Osteocyte (in vitro differentiated cells): ENCODE measurements at places on chromosomes 5 and 9. TPM values are rescaled to one million over a fixed set of nuclear protein-coding genes. Genes with fewer than 3 reads are reported as not detected.

GRCh38 chr9:115254287-115255180 is 136.6 kb upstream of the TNC start:
- H3K4me3 ChIP-seq = no peak overlapping the region
- H3K36me3 ChIP-seq = no peaks in the 10 kb centered on the region
- H3K4me1 ChIP-seq = peaks cover 16% of the 10 kb centered on the region
- no peak overlapping the region for H3K27ac ChIP-seq

- H3K4me1 ChIP-seq = no peaks in the 10 kb centered on the region
- H3K36me3 ChIP-seq = peaks cover 24% of the 10 kb centered on the region
- no peaks in the 10 kb centered on the region for H3K27me3 ChIP-seq
These were observed 49.2 kb upstream of the KIAA1958 start for GRCh38 chr9:112437406-112437805.

Gene HAVCR1
- total RNA-seq = not detected in 2 replicates

- DNase-seq = no peak
- H3K27me3 ChIP-seq = no peaks in the 10 kb centered on the region
- peak overlapping the region; percentile 43 for H3K27ac ChIP-seq
- H3K4me3 ChIP-seq = no peak overlapping the region
These were observed 84.8 kb upstream of the ITGA1 start for GRCh38 chr5:52702877-52703276.

- peaks cover 11% of the 10 kb centered on the region for H3K27me3 ChIP-seq
- no peak overlapping the region for H3K4me3 ChIP-seq
- H3K36me3 ChIP-seq = peaks cover 1% of the 10 kb centered on the region
- no peak overlapping the region for H3K27ac ChIP-seq
- H3K4me1 ChIP-seq = no peaks in the 10 kb centered on the region
These were observed 27.5 kb upstream of the SLC2A8 start for GRCh38 chr9:127369428-127369827.

Gene LCN12
- total RNA-seq = 0.57 and 1.4 TPM in 2 replicates

Gene ZDHHC11B
- not detected in 2 replicates for total RNA-seq

GRCh38 chr9:10753474-10753873 is 140.7 kb upstream of the PTPRD start:
- no peak overlapping the region for H3K27ac ChIP-seq
- H3K27me3 ChIP-seq = no peaks in the 10 kb centered on the region
- no peak for DNase-seq
- no peak overlapping the region for H3K4me3 ChIP-seq
- no peaks in the 10 kb centered on the region for H3K4me1 ChIP-seq

DNA sequence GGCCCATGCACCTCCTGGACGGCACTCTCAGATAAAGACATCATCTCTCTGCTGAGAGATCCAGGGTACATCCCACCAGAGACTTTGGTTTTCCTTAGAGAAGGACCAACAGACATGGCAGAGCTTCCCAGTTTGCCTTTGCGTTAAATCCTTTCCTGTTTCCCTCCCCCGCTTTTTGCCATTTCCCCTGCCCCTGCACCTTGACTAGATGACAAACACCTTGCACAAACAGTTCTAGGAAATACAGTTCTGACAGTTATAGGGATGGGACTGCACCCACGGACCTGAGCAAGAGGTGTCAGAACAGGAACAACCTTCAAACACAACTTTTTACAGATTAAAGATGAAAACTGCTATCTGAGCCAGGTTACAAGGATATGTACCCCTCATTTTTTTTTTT is 288.9 kb downstream of the MSX2 start:
- H3K4me1 ChIP-seq = no peaks in the 10 kb centered on the region
- DNase-seq = no peak
- no peaks in the 10 kb centered on the region for H3K36me3 ChIP-seq
- no peak overlapping the region for H3K27ac ChIP-seq
- H3K27me3 ChIP-seq = no peaks in the 10 kb centered on the region
- no peak overlapping the region for H3K4me3 ChIP-seq

DNA sequence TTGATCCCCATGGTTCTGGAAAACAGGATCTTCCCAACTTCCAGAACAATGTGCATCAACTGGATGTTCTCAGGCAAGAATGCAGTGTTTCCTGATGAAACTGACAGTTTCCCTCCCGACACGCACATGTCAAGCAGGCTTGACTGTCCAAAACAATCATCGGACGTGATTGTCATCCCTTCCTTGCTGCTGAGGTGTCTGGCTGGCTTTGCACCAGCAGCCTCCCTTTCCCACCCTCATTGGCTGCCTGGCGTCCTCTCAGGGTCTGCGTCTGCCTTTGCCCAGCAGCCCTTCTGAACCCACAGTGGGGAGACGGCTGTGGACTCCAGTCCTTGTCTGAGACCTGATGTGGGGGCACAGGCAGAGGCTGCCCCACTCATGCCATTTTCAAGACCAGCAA is 110.8 kb downstream of the MARCHF3 start:
- H3K4me1 ChIP-seq = peaks cover 17% of the 10 kb centered on the region
- no peak overlapping the region for H3K27ac ChIP-seq
- H3K27me3 ChIP-seq = no peaks in the 10 kb centered on the region
- H3K36me3 ChIP-seq = peaks cover 14% of the 10 kb centered on the region
- H3K4me3 ChIP-seq = no peak overlapping the region

DNA sequence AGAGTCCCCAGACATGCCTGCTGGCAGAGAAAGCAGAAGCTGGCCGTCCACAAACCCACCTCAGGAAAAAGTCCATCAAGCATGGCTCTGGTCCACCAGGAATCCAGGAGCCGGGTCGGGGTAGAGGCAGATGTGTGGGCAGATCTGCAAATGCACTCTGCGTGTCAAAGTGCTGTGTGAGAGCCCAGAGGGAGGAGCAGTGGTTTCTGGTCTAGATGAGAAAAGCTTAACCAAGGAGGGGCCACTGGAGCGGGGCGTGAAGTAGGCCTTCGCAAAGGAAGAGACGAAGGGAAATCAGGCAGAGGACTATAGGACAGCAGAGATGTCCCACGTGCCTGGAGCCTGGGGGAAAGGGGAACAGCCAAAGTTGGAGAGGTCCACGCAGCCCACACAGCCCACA is 40.0 kb downstream of the TTLL11 start:
- DNase-seq = no peak
- H3K4me1 ChIP-seq = no peaks in the 10 kb centered on the region
- H3K27ac ChIP-seq = no peak overlapping the region

GRCh38 chr5:73106335-73106734 is 14.0 kb upstream of the TMEM171 start:
- no peak overlapping the region for H3K27ac ChIP-seq
- peaks cover 8% of the 10 kb centered on the region for H3K4me1 ChIP-seq
- no peak for DNase-seq

Gene LCP2
- not detected in 2 replicates for total RNA-seq

GRCh38 chr5:174523311-174524071 is 200.9 kb upstream of the MSX2 start:
- peaks cover 7% of the 10 kb centered on the region for H3K4me1 ChIP-seq
- no peak for DNase-seq
- no peak overlapping the region for H3K27ac ChIP-seq
- peaks cover 11% of the 10 kb centered on the region for H3K27me3 ChIP-seq
- no peaks in the 10 kb centered on the region for H3K36me3 ChIP-seq

Gene PANK3
- 70.8 and 73.3 TPM in 2 replicates for total RNA-seq

Gene NXNL2
- 0.32 TPM in 1 of 2 replicates, not detected in the other for total RNA-seq

DNA sequence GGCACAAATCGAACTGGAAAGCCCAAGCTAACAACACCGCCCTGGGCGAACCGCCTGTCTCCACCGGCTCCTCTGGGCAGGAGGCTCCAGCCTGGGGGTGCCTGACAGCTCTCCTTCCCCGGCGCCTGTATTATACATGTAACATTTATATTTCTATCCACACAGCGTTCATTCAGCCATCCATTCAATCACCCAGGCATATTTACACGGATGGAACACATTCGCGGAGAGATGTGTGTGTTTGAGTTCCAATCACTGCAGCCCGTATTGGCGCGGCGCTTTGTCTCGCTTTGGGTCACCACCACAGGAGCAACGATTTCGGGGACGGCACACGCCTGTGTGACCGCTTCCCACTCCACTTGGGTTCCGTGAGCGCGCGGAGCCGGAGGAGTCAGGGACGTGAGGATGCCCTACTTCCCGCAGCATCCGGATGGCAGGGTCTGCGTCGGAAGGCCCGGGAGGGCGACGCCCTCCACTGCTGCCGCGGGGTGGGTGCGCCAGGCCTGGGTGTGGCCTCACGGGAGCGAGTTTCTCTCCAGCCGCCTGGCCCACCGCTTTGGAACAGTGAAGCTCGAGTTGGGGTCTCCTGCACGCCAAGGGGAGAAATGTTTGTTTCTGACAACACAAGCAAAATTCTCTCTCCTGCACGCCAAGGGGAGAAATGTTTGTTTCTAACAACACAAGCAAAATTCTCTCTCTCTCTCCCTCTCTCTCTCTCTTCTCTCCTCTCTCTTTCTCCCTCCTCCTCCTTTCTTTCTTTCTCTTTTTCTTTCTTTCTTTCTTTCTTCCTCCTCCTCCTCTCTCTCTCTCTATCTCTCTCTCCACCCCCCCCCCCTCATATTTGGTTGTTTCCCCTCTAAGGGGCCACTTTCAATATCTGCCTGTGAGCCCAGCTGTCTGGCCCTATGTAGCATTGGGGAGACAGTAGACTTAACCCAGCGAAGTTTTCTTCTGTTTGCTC is 1.1 kb upstream of the SV2C start:
- DNase-seq = no peak
- H3K4me3 ChIP-seq = no peak overlapping the region
- peaks cover 27% of the 10 kb centered on the region for H3K4me1 ChIP-seq

DNA sequence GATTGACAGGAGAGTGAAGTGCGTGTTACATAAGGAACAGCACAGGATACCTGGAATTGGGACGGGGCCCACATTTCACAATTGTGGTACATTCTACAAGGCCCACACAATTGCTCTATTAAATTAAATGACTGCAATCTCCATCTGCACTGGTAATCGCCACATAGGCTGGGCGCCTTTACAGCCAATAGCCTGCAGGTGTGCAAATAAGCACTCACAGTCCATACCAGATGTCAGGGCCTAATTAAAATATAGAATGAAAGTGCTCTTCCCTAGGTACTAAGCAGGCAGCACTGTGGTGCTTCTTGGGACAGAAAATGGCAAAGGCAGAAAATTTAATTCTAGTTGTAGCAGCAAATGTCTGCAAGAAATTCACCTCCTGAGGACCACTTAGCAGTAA is 82.7 kb downstream of the ATP10B start:
- no peaks in the 10 kb centered on the region for H3K4me1 ChIP-seq
- no peak for DNase-seq

Gene FAM13B
- total RNA-seq = 42.7 and 44.4 TPM in 2 replicates

DNA sequence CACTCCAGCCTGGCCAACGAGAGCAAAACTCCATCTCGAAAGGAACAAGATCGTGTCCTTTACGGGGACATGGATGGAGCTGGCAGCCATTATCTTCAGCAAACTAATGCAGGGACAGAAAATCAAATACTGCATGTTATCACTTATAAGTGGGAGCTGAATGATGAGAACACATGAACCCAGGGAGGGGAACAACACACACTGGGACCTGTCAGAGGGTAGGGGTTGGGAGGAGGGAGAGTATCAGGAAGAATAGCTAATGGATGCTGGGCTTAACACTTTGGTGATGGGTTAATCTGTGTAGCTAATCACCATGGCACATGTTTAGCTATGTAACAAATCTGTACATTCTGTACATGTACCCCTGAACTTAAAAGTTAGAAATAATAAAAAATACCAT is 40.9 kb downstream of the NMUR2 start:
- H3K4me3 ChIP-seq = no peak overlapping the region
- no peak for DNase-seq
- no peak overlapping the region for H3K27ac ChIP-seq

Gene EGR1
- total RNA-seq = 219 and 415 TPM in 2 replicates

Gene LMX1B
- 0.18 and 0.27 TPM in 2 replicates for total RNA-seq

GRCh38 chr9:99594056-99594780 is 227.5 kb upstream of the NR4A3 start:
- H3K27ac ChIP-seq = no peak overlapping the region
- H3K4me3 ChIP-seq = no peak overlapping the region
- H3K27me3 ChIP-seq = peaks cover 26% of the 10 kb centered on the region
- DNase-seq = no peak
- H3K36me3 ChIP-seq = no peaks in the 10 kb centered on the region
- H3K4me1 ChIP-seq = no peaks in the 10 kb centered on the region
